H4 (cell line): ENCODE measurements at places on chromosomes 2 and 18.

DNA sequence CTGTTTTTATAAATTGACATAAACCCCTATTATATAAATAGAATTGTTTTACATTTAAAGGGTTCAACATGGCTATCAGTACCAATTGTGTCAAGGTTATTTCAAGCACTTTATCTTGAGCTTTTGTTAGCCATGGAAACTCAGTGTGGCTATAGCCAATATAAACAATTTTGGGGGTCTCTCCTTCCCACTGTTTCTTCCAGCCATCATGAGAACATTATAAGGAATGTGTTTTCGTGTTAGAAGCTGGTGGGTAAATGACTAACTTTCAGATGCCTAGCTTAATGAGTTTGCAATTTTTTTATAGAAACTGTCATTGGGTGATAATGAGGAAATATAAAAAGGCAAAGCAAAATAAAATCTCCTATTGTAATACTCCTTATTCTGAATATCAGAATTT is 153.5 kb upstream of the FOSL2 start:
- DNase-seq = no peak

DNA sequence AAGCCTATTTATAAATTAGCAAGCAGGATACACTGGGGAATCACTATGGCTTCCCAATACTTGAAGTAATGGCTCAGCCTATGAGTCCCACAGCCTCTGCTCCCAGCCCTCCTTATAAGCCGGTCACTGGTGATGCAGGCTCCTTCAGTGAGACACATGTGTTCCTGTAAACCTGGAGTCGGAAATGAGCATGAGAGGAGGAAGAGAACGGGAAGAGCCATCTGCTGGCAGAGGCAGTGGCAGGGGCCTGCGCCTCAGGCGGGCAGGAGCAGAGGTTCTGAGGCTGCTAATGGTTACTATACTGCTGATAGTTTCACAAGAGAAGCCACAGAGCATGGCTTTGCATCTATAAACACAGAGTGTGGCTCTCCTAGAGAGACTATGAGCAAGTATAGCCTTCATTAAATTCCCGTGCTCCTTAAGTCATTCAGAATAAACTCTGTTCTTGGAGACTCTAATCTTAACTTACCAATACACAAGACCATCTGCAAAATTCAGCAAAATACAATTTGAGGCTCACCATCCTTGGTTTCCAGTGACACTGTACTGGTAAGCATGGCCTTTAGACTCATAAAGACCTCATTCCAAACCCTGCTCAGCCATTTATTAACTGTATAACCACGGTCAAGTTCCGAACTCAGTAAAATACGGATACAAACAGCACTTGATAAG is 63.3 kb downstream of the FBXO15 start:
- DNase-seq = no peak

DNA sequence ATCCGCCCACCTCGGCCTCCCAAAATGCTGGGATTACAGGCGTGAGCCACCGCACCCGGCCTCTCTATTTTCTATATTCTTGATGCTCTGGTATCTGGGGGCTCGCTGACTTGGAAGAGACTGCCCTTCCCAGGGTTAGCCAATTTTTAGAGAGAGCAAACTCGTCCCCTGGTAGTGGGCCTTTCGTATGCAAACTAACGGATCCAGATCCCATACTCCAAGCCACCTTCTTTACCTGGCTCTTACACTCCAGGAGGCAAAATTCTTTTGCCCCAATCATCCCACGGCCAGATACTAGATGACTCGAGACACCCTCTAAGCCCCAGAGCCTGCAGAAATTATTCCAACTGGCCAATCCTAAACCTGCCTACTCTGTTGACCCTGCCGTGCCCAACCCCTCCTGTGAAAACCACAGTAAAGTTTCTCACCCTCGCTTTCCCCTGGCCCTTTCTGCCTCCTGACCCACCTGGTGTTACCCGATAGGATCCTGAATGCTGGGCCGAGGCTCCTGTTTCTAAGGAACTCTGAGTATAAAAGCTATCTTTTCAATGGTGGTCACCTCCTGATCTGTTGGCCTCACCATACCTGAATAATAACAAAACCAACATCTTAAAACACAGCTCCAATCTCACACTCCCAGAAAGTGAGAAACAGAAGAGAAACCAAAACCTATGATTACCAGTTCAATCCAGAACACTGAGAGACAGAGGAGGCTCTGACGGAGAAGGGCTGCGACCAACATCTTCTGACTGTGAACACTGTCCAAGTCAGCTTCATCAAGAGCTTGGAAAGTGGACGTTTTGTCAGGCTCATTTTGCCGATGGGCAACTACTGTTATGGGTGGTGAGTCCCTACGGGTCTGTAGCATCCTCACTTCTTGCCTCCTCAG is 57.6 kb upstream of the ZNF532 start:
- DNase-seq = no peak

DNA sequence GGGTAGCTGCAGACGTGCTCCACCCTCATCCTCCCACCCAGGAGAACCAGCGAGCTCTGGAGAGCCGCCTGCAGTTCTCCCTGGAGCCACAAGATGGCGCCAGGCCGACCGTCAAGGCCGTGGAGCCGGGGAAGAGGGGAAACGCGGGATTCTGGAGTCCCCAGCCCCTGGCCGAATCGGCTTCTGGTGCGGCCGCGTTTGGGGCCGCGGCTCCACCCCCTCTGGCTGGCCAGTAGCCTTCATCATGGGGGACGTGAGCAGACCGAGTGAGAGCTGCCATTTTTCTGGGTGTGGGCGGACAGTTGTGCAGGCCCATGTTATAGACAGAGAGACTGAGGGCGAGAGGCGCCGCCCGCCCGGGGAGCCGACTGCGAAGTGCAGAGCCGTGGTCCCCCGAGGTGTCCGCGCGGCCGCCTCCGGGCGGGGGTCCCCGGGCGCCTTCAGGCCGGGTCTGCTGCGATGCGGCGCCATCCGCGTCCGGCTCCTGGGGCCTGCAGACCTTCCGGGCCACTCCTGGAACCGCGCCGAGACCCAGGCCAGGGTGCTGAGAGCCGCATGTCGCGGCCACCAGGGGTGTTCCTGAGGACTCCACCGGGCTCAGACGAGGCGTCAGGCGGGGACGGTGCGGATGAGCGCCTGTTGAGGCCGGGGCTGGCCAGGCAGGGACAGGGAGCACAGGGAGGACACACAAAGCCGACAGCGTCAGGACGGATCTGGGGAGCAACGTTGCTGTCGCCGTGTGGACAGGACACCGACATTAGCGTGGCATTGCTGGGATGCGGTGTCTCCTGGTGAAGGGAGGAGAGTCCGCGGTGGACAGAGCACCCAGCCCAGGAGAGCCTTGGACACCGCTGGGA is 418.2 kb upstream of the HS6ST1 start:
- peak; percentile 46 for DNase-seq

DNA sequence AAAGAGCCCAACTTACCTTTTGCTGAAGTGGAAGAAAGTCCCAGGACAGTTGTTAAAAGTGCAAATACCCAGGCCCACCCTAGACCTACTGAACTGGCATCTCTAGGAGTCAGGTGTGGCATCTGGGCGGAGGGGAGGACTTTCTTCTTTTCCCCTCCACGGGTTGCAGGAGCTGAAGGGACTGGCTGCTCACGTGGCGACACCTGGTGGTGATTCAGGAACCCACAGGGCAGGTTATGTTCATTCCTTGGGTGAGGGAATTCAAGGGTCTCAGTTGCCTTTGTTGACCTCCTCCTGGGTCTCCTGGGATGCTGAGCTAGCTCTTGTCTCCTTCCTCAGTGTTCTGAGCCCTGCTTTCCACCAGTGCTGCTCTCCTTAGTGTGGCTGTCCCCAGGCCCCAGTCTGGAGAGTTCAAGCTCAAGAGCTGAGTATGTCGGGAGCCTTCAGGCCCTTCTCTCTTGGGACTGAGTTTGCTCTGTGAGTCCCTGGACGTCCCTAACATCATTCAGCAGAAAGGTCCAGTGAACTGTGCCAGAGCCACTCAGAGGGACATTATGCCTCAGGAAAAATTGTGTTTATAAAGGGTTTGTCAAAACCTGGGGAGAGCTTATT is 56.9 kb downstream of the DYSF start:
- peak; percentile 51 for DNase-seq

DNA sequence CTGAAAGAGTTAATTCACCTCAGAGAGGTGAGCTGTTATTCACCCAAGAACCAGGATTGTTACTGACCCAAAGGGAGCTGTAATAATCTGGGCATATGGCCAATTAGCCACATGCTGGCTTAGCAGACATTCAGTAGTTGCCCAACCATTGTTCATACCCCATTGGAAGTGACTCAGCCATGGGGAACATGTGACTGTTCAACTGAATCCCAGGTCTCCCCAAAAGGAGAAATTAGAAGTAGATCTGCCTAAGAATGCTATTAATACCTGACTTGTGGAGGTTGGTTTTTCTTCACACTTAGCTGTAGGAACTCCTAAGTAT is 272.6 kb upstream of the UBE2E3 start:
- DNase-seq = peak; percentile 87

GRCh38 chr18:10381951-10382350 is 72.5 kb upstream of the APCDD1 start:
- DNase-seq = peak; percentile 40

DNA sequence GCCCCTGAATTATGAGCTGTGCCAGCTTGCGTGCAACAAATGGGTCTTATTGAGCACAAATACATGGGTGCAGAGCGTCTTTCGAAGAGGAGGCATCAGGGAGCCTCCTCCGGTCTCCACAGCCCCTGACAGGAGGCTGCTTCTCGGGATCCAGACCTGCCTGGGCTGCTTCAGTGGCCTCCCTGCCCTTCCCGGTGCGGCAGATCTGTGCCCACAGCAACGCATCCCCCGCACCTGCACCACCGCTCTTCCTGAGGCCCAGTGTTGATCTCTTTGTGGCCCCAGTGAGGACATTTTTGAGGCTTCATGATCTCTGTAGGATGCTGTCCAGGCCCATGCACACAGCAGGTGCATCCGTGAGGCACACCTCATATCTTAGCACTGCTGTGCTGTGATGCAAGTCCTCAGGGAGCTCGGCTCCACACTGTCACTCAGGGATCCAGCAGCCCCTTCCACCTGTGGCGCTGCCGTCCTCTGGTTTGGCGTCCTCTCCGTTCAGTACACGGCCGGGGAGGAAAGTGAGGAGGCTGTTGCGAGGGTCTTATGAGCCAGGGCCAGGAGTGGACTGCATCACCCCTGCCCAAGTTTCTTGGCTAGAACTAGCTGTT is 17.4 kb downstream of the RTP5 start:
- DNase-seq = no peak

DNA sequence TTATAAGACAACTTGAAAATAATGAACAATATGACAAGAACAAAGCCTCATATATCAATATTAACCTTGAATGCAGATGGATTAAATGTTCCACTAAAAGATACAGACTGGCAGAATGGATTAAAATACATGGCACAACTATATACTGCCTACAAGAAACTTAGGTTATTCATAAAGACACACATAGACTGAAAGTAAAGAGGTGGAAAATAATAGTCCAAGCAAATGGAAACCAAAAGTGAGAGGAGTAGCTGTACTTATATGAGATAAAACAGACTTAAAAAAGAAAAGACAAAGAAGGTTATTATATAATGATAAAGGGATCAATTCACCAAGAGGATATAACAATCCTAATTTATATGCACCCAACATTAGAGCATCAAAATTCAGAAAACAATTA is 18.2 kb downstream of the LMAN1 start:
- DNase-seq = no peak

- peak; percentile 25 for DNase-seq
These were observed 3.3 kb downstream of the MYCN start for GRCh38 chr2:15943378-15944280.

DNA sequence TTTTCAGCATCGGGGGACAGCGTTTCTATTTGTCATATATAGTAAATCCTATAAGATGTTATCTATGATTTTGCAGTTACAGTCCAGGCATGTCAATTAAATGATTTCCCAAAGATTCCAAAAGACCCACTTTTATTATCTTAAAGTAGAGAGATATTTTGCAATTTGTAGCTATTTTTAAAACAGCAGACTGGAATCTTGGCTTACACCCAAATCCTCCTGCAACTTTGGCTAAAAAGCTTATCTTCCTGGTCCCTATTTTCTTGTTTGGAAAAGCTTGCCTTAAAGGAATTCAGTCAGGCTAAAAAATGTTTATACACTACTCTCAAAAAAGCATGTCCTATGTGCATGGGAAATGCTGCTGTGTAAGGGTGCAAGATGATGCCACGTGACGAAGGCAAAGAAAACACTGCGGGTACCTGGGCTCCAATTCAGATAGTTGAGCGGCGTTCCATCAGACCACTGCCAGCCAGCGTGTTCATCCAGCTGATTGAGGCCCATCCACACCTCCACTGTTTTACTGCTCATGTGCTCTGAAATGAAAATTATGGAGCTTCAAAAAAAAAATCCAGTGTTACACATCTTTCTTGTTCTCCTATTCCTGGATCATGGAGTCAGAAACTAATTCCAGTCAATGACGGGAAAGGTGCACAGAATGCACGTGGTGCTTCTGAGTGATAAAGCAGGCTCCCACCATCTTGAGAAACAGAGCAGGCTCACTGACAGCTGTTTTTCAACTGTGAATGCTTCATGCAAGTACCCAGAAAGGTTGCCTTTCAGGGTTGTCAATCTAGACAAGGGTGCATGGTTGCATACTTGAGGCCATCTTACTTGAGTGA is 33.8 kb downstream of the PLA2R1 start:
- DNase-seq = no peak

- no peak for DNase-seq
These were observed 72.6 kb downstream of the PLCL1 start for GRCh38 chr2:197877038-197877437.

- peak; percentile 71 for DNase-seq
These were observed 37.4 kb downstream of the ACTR2 start for GRCh38 chr2:65264821-65265670.

- no peak for DNase-seq
These were observed 293 bp upstream of the D2HGDH start for GRCh38 chr2:241734208-241734466.

DNA sequence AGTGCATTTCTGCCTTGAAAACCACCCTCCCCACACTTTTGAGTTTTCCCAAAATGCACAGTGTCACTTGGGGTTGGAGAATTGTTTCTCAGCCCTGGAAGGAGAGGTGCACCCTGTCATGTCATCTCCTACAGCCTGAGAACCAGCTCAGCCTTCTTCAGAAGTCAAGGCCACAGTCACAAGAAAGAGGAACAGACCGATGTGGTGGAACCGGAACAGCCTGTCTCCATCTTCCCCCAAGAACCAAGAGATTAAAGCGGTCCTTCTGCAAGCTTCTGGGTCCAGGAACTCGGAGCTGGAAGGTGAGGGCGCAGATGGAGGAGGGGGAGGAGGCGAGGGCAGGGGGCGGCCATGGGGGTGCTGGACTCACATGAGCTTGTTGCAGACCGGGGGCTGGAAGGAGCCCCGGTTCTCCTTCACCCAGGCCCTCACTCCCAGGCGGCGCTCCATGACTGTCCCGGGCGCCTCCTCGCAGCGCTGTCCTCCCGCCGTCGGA is 248 bp downstream of the HAAO start:
- no peak for DNase-seq

GRCh38 chr2:101698014-101698843 is 722 bp downstream of the MAP4K4 start:
- no peak for DNase-seq

DNA sequence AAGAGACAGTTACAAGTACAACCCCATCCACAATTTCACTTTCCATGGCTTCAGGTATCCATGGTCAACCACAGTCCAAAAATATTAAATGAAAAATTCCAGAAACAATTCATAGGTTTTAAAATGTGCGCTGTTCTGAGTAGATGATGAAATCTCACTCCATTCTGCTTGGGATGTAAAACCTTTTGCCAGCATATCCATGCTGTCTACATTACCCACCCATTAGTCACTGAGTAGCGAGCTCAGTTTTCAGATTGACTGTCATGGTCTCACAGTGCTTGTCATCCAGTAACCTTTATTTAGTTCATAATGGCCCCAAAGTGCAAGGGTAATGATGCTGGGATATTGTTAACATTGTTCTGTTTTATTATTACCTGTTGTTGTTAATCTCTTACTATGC is 40.5 kb downstream of the SMAD4 start:
- peak; percentile 4 for DNase-seq
